Fibroblast of pulmonary artery (primary cell): ENCODE measurements at places on chromosomes 16 and 17.
A peak's percentile ranks its signal among the peaks of the same experiment; 100 is the strongest.

GRCh38 chr17:50904518-50905459 is 38.6 kb upstream of the TOB1 start:
- no peak for DNase-seq

- DNase-seq: no peak
These were observed 37.7 kb downstream of the REXO5 start for GRCh38 chr16:20844054-20844453.

DNA sequence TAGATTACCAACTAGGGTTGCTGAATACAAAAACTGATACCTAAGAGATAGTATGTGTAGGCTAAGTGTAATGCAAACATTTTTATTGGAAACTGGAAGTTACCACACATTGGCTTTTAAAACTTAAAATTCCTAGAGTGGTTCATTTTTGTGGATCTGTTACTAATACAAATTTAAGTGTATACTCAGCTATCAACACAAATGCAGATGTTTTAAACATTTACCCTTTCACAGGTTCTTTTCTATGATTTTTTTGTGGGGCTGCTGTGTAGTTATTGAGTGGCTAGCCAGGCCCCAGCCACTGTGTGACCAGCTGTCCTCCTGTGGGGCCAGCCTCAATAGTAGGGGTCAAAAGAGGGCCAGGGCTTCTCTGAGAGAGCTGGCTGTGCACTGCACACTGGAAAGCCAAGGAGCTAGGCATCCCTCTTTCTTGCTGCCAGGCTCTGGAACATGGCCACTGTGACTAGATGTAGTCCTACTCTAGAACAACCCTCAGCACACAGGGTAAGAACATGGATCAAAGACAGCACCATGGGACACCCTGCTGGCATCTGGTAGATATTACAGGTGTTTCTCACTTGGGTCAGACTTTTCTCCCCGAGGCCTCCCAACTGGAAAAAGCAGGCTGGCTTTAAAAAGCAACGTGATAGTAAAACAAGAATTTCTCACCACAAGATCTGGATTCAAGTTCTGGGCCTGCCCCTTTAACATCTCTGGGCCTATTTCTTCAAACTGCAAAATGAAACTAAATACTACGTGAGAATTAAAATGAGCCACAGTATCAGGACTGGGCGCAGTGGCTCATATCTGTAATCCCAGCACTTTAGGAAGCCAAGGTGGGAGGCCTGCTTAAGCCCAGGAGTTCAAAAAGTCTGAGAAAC is 7.3 kb upstream of the VEZF1 start:
- DNase-seq: peak; percentile 87

- peak; percentile 6 for DNase-seq
These were observed 36.7 kb downstream of the CCDC182 start for GRCh38 chr17:57708410-57708809.
